Germinal center (tissue), 1 donor: ENCODE measurements at places on chromosomes 13 and 19.

DNA sequence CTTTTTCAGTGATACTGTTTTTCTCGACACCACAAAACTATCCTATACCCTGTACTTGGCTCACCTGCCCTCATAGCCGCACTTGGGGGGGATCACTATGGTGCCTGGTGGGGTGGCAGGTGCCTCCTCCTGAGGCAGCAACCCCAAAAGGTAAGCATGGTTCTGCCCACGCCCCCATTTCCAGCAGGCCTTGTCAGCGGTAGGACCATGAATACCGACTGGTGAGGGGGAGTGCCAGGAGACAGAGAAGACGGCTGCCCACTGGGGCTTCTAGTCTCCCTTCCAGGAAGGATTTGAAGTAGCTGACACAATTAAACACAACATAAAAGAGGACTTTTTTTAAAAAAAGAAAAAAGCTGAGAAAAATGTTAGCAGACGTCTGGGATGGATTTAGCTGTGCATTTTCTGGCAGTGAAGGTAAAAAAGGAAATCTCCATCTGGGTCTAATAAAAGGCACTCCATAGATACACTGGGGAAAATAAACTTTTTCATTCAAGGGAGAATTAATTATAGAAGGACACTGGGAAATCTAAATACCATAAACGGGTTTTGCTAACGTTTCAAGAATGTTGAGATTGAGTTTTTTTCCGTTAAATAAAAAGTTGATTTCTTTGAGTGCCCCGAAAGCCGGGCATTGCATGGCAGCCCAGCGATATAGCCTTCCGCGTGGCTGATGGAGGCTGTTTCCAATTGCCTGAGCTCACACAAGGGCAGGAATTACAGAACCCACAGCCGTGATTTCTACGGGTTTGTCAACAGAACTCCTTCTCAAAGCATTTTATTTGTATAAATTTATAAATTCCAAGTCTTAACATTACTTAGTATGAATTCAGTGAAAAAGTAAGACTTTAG is 45.1 kb downstream of the ATP11A start:
- DNase-seq = no peak

GRCh38 chr13:29679396-29680053 is 84.0 kb upstream of the SLC7A1 start:
- DNase-seq = no peak

GRCh38 chr19:55901369-55902079 is 30.6 kb downstream of the NLRP13 start:
- DNase-seq = no peak

DNA sequence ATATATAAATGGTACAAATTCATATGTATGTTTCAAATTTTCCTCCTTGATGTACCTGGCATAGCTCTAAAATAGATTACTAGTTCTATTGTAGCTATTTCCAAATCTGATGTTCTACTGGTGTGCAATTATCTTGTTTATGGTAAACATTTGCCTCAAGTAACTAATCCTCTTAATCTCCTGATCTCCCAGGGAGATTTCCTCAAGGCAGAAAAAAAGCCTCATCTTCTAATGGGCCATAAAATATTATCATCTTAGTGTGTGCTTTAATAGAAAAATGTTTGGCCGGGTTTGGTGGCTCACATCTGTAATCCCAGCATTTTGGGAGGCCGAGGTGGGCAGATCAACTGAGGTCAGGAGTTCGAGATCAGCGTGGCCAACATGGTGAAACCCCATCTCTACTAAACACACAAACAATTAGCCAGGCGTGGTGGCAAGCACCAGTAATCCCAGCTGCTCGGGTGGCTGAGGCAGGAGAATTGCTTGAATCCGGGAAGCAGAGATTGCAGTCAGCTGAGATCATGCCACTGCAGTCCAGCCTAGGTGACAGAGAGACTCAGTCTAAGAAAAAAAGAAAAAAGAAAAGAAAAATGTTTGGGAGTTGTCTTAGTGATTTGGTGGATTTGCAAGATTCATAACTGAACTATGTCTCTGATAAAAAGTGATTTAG is 498.9 kb upstream of the SLITRK5 start:
- no peak for DNase-seq

DNA sequence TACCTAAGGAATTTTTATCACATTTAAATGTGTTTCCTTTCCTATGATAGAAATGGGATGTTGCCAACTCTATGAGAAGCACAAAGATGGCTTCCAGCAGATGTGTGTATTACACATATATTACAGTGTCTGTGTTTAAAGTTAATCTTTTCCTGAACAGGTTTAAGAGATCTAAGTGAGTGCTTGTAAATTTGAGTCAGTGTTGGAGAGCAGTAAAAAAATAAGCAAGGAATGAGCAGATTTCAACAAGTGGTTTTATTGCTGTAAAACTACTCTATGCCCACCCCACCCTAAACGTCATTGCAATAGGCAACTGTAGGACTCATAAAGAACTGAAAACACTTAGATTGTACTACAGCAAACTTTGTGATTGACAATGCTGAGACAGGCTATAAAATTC is 248.7 kb downstream of the KLF5 start:
- no peak for DNase-seq

DNA sequence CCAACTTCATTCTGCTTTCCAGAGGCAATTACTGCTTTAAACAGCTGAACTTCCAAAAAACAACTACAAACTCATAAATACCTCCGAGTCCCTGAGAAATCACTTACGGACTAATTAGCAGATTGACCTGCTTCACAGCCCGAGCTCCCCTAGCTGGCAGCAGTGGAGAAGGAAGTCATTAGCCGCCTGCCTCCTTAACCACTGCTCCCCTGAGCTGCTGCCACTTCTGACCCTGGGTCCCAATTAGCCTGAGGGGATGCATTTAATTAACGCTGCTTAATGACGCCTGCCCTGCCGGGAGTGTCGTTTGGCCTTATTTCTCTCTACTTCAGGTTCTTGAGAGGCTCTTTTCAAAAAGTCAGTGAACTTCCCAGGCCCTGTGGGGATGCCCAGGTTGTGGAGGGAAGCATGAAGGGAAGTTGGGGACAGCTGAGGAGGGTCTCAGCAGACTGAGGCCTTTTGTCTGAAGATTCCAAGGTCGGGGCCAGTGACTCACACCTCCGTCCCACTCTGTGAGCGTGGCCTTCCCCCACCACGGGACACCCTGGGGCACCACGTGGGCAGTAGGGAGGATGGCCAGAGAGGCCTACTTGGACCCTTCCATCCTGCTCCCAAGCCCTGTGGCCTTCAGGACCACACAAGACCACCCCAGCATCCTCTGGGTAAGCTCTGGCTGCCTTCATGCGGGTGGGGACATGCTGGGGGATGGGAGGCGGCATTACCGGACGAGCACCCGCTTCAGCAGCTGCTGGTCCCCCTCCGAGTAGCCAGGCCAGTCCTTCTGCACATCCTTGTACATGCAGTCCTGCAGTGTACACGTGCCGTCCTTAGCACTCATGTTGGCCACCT is 19.8 kb upstream of the ISYNA1 start:
- DNase-seq = no peak

- DNase-seq = no peak
Measured at GRCh38 chr19:18229474-18229873, 3.2 kb upstream of the PDE4C start.

DNA sequence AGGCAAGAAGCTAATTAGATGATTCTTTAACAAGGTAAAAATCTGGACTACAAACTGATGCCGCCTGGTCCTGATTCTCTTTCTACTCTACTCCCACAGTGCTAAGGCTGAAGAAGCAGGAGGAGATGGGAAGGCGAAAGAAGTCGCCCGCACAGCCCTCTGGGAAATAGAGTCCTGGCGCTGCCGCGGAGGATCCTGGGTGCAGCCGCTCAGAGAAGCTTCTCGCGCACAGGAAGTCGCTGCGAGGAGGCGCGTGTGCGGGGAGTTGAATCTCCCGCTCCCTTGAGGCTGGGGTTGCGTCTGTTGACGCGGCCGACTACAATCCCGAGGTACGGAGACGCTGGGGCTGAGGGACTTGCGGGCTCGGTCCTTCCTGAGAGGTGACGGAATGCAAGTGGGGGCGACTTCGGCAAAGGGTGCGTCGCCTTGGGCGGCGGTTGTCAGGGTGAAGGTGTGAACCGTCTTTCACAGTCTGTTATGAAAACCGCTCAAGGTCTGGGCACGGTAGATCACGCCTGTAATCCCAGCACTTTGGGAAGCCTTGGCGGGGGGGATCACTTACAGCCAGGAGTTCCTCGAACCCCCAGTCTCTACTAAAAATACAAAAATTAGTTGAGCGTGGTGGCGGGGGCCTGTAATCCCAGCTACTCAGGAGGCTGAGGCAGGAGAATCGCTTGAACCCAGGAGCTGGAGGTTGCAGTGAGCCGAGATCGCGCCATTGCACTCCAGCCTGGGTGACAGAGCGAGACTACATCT is at the start of gene ZNF473:
Gene ZNF473, plus strand, starts transcription at position 212 of the 756 bp plus-strand sequence. CDS start 5,078 bp downstream, outside the sequence.
- peak; percentile 88 for DNase-seq

- peak; percentile 56 for DNase-seq
Measured at GRCh38 chr13:97359181-97360057, 74.5 kb upstream of the RAP2A start.

GRCh38 chr19:47321630-47322029 is 10.3 kb upstream of the C5AR2 start:
- no peak for DNase-seq

- no peak for DNase-seq
Measured at GRCh38 chr19:29945017-29945416, 3.0 kb downstream of the URI1 start.

DNA sequence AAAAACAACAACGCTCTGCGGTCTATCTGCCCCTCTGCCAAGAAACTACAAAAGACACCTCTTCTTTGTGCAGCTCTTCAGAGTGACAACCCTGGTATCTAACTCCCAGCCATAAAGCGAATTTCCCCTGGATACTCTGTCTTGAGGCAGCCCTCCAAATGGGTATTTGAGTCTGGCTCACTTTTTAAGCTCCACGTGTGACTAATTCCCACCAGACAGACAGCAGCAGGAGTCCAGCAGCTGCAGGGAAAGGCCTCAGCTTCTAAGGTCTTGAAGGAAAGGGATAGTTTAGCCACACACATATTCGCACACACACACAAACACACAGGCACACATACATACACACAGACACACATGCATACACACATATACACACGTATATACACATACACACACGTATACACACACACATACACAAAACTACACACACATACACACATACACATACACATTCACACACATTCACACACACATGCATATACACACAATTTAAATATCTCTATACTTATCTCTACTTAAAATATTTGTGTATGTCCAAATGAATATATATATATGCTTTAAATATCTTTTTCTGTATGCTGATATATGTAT is 188.8 kb downstream of the TSHZ3 start:
- no peak for DNase-seq

- no peak for DNase-seq
Measured at GRCh38 chr13:30830638-30830965, 75.5 kb upstream of the MEDAG start.

DNA sequence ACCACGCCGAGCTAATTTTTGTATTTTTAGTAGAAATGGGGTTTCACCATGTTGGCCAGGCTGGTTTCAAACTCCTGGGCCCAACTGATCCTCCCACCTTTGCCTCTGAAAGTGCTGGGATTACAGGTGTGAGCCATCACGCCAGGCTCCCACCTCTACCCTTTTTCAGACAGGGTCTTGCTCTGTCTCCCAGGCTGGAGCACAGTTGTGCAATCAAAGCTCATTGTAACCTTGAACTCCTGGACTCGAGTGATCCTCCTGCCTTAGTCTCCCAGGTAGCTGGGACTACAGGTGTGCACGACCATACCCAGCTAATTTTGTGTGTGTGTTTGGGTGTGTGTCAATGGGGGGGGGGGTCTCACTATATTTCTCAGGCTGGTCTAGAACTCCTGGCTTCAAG is 1.7 kb downstream of the RASGRP4 start:
- no peak for DNase-seq

GRCh38 chr13:71593566-71593965 is 273.4 kb downstream of the DACH1 start:
- DNase-seq = no peak

- no peak for DNase-seq
Measured at GRCh38 chr13:21118180-21118579, 56.8 kb upstream of the LATS2 start.

GRCh38 chr13:23599083-23599925 is 29.1 kb downstream of the TNFRSF19 start:
- DNase-seq = no peak

DNA sequence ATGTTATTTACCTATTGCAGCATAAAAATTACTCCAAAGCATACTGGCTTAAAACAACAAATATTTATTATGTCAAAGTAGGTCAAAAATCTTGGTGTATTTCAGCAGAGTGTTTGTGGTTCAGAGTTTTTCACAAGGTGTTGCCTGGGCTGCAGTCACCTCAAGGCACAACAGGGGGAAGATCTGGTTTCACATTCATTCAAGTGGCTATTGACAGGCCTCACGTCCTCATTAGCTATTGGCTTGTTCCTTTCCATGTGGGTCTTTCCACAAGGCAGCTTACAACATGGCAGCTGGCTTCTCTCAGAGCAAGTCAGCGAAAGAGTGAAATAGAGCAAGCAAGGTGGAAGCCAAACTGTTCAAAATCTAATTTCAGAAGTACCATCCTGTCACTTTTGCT is 602.9 kb downstream of the OLFM4 start:
- no peak for DNase-seq

DNA sequence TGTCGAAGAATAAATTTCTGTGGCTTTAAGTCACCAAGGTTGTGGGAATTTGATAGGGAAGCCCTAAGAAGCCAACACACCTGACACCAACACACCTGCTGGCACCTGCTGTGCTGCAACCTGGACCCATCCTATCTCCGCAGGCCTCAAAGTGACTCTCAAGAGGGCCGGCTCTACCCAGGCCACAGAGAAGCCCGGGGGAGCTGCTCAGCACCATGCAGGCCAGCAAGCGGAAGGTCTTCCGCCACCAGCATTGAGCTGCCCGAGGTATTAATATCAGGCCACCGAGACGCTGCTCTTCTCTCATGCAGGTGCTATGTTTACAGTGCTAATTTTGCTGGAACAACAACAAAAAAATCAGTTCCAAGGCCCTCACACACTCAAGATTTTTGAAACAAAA is 32.2 kb upstream of the CD33 start:
- DNase-seq = no peak

DNA sequence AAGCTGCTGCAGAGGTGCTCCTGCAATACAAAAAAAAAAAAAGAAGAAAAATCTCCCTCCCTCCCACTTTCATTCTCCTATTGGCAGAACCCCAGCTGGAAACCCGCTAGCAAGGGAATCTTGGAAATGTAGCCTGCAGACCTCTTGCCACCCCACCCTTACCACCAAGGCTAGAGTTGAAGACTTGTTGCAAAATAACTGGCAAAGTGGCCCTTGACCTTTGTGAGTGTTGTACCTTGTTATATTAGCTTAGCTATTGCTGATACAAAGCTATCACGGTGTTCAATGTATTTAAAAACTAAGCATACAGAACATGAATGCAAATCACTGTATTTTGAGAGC is 57.5 kb upstream of the KCTD4 start:
- DNase-seq = no peak

GRCh38 chr13:73579574-73580274 is 520.9 kb downstream of the KLF5 start:
- no peak for DNase-seq

DNA sequence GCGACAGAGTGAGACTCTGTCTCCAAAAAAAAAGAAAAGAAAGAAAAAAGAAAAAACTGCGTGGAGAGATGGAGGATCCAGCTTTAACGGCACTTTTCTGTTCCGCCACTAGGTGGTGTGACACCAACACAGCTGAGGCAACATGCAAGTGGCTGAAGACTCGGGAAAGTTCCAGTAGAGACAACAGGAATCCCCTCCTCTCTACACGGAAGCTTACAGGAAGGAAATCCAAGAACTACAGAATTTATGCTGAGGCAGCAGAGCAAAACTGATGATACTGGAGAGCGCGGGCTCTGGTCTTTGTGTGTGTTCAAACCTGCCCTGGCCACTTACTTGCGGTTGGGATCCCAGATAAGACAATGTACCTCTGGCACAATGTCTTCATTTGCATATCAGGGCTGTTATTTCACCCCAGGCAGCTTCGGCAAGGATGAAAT is 9.9 kb downstream of the RANBP3 start:
- DNase-seq = peak; percentile 79
